NCI-H2081 (cell line): ENCODE measurements at places on chromosomes 16 and 17.

DNA sequence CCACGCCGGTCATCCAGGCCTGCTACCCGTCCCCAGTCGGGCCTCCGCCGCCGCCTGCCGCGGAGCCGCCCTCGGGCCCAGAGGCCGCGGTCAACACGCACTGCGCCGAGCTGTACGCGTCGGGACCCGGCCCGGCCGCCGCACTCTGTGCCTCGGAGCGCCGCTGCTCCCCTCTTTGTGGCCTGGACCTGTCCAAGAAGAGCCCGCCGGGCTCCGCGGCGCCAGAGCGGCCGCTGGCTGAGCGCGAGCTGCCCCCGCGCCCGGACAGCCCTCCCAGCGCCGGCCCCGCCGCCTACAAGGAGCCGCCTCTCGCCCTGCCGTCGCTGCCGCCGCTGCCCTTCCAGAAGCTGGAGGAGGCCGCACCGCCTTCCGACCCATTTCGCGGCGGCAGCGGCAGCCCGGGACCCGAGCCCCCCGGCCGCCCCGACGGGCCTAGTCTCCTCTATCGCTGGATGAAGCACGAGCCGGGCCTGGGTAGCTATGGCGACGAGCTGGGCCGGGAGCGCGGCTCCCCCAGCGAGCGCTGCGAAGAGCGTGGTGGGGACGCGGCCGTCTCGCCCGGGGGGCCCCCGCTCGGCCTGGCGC is 2.4 kb downstream of the HIC1 start:
- no peak for DNase-seq

DNA sequence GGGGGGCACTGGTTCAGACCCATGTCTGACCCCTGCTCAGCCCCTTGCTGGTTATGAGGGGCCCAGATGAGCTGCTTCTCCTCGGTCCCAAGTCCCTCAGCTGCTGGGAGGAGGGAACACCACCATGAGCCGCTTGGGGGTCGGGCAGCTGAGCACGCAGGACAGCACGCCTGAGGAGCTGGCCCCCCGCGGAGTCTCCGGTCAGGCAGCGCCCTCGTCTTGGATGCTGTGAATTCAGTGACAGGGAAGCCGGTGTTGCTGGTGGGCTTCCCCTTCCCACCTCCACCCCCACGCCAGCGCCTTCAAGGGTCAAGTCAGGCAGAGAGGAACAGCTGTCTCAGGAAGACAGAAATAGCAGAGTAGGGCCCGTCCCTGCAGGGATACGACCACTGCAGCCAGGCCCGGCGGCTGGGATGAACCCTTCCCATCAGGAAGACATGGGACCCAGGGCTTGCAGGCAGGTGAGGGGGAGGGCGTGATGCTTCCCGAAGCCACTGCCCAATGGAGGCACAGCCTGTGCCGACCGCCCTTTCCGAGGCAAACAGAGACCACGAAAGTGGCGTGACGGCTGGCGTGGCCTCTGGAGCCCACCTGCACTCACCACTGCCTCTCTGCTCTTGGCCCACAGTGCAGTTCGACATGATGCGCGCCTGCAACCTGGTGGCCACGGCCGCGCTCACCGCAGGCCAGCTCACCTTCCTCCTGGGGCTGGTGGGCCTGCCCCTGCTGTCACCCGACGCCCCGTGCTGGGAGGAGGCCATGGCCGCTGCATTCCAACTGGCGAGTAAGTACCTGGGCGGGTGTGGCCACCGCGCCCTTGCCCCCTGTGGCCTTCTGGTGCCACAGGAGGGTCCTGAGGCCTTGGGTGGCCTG is 8.1 kb downstream of the TMEM204 start:
- no peak for DNase-seq

- no peak for DNase-seq
These were observed 31.3 kb downstream of the METRNL start for GRCh38 chr17:83110735-83111134.

- no peak for DNase-seq
These were observed 13.9 kb upstream of the WNT3 start for GRCh38 chr17:46832331-46832821.

- DNase-seq: no peak
These were observed 8.2 kb downstream of the WDR45B start for GRCh38 chr17:82640036-82640435.

DNA sequence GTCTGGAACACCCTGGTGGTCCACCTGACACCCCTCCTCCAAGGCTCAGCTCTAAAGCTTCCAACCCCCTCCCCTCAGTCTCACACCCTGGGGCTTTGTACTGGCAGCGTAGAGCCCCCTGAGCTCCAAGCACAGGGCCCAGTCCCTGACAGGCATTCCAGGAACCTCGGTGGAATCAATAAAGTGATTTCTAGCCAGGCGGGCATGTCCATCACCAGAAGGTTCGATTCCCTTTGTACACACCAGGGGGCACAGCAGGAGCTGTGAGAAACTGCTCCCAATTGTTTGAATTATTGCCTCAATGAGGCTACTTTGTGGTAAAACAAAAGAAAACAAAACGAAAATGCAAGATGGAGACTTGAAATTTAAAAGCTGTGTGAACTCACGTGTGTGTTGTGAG is 51.8 kb downstream of the SMPD3 start:
- DNase-seq: no peak

- DNase-seq: no peak
These were observed 55.2 kb downstream of the ARSG start for GRCh38 chr17:68346448-68346847.

- DNase-seq: peak; percentile 91
These were observed 8.9 kb upstream of the TIMP2 start for GRCh38 chr17:78933959-78934568.

DNA sequence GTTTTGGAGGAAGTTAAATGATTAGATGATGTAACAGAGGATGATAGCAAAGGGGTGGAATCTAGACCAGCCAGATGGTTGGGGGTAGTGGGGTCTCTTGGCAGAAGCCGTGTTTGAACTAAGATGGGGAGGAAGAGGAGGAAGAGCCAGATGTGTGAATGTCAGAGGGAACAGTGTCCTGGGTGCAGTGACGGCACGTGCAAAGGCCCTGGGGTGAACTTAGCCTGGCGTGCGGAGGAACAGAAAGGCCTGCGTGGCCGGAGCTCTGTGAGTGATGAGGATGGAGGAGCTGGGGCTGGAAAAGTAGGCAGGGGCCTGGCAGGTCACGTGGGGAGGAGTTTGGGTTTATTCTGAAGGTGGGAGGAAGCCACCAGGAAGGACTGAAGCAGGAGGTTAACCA is 26.4 kb upstream of the RMI2 start:
- no peak for DNase-seq

DNA sequence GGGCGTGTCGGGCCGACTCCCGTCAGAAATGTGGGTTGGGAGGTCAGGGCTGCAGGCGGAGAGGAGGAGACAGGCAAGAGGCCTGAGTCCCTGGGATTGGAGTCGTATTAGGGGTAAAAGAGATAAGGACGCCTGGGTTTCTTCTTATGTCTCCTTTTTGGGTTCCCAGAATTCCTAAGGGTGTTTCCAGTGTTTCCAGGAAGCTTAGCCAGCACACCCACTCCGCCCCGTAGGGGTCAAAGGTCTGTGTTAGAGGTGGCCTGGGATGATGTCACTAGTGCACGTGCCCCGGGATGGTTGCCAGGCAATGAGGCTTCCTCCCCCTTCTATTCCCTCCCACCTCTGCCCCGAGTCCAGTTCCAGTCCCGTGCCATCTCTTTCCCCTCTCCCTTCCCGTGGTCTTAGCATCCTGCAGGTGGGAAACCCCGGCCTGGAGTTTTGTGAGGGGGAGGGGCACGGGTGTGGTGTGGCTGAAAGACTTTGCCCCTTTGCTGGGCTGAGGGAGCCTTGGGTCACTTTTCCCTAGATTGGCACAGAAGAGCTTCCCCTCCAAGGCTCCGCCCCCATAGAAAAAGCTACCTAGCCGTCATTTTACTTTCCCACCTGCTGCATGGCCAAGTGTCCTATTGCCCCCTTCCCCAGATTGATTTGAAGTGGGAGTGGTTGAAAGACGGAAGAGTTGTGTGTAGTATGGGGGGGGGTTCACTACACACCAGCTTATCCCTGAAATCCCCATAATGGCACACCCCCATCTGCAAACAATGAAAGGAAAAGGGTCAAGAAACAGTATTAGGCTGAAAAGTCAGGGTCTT is 2.8 kb downstream of the KDM6B start:
- DNase-seq: peak; percentile 90

DNA sequence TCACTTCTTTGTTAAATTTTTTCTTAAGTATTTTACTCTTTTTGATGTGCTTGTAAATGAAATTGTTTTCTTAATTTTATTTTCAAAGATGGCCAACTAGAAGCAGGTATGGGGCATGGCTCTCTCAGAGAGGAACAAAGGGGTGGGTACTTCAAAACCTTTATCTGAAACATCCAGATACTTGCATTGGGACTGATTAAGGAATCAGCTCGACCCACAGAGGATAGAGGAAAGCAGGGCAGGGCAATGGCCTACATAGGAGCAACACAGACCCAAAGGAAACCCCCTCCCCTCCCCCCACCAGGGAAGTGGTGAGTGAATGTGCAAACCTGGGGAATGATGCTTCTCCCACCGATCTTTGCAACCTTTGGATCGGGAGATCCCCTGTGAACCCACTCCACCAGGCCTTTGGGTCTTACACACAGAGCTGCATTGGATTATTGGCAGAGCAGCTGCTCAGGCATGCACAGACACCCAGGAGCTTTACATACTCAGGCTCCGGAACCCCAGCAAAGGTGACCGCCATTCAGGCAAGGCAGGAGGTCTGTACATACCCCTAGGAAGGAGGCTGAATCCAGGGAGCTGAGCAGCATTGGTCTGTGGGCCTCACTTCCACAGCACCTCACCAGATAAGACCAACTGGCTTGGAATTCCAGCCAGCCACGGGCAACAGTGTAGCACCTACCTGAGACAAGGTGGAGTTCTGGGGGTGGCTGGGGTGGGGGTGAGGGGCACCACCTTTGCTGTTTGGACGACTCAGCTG is 3.0 kb upstream of the CCR7 start:
- no peak for DNase-seq

GRCh38 chr17:7932949-7933348 is 943 bp downstream of the CNTROB start:
- DNase-seq: no peak

GRCh38 chr16:3754081-3754703 is 36.9 kb upstream of the TRAP1 start:
- DNase-seq: no peak

- DNase-seq: no peak
These were observed 1267.4 kb upstream of the GOT2 start for GRCh38 chr16:60001523-60001922.

DNA sequence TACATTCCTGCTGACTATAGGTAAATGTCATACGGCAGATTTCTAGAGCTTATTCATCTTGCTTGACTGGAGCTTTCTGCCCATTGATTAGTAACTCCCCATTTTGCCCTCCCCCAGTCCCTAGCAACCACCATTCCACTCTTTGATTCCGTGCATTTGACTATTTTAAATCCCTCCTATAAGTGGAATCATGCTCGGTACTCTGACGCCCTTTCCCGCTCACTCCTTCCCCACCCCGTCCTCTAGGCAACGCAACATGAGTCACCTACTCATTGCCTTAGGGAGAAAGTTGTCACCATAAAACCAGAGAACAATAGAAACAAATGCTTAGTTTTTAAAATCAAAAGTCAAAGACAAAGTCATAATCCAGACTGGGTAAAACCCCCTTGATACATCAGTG is 45.5 kb upstream of the RBBP6 start:
- DNase-seq: no peak

GRCh38 chr17:42422412-42422957 is 571 bp downstream of the CAVIN1 start:
- DNase-seq: no peak

GRCh38 chr17:29772981-29773380 is 150.3 kb upstream of the CORO6 start:
- DNase-seq: no peak

DNA sequence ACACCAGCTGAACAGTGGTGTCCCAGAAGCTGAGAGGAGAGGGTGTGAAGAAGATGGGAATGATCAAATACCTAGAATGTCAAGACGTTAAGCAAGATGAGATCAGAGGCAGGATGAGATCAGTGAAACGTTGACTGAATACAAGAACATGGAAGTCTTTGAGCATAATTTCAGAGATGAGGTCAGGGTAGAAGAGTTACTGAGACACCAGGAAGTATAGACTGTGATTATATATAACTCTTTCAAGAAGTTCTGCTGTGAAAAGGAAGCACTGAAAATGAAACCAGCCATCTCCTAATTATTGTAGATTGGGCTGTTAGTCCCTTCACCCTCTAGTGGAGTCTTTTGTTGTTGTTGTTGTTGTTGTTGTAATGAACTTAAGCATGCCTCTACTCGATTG is 9.1 kb downstream of the SHCBP1 start:
- DNase-seq: no peak

DNA sequence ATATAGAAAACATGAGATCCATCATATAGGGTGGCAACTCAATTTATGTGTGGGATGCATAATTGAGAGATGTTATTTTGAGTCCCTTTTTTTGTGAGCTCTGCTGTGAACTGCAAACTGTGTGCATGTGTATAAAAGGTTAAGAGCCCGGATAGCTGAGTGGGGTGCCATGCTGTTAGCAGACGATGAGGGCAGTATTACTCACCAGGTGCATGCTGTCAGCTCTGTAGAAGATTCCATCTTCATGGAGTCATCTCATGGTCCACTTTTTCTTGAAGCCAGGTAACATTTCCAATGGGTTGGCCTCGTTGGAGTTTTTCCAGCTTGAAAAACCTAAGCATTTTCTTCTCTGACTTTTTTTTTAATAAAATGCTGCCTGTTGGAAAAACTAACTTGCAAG is 43.0 kb upstream of the RHBDL3 start:
- no peak for DNase-seq

DNA sequence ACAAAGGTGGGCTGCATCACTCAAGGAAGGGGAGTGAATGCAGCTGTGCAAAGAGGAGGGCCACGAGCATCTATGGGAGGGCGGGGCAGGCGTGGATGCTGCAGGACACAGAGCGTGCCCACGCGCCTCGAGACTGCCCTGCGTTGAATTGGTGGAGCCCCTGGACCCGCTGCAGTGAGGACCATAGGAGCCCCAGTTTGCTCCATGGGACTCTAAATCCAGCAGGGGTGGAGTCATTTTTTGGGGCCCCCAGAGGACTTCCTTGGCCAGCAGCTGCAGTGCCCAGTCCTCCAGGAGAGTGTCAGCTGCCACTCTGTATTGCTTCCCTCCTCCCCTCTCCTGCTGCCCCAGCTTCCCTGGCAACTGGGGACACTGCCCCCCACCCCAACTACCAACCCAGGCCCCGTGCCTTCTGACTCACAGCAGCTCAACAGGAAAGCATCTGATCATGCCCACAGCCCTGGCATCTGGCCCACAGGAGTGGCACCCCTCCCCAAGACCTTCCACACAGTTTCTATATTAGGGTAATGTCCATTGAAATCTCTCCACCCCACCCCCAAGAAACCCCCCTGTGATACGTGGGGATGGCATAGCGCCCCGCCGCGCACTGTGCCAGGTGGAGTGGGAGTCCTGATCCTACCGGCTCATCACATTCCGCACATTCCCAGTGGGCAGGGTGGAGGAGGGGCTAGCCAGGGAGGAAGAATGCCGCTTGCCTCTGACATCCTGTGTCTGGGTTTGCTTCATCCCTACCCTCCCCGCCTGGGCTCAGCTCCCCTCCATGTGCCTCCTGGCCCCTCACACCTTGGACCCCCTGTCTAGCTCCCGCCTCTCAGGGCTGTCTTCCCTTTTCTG is 27.8 kb upstream of the ITGA3 start:
- no peak for DNase-seq

- DNase-seq: peak; percentile 35
These were observed at the start of gene RNF213 for GRCh38 chr17:80260791-80261158. RNF213 (plus strand) TSS chr17:80260852; CDS start chr17:80263682, 2,830 bp downstream.
